ENCODE measurements at places on chromosomes 6 and 20. TPM values are rescaled to one million over a fixed set of nuclear protein-coding genes. Genes with fewer than 3 reads are reported as not detected.

Gene GPX5
- not detected for total RNA-seq

Gene SLC17A3
- total RNA-seq = not detected

Gene LAMA5
- 201 TPM for total RNA-seq

Gene RPN2
- 168 TPM for total RNA-seq

All from osteocyte (in vitro differentiated cells).